Activated CD4-positive, alpha-beta memory T cell treated with anti-CD3 and anti-CD28 coated beads for 36 hours (primary cell): ENCODE measurements at places on chromosomes 11 and 22. TPM values are rescaled to one million over a fixed set of nuclear protein-coding genes. Genes with fewer than 3 reads are reported as not detected.

The KCTD14 gene
- total RNA-seq: not detected

The COMT gene
- 61.7 TPM for total RNA-seq

The POU2AF3 gene
- not detected for total RNA-seq

The OR2D2 gene
- not detected for total RNA-seq

The SLCO2B1 gene
- total RNA-seq: not detected

The SPON1 gene
- total RNA-seq: 0.31 TPM

The SLC22A8 gene
- not detected for total RNA-seq

The GRAMD1B gene
- total RNA-seq: 39.0 TPM

The TRMT2A gene
- total RNA-seq: 70.6 TPM

The ART5 gene
- not detected for total RNA-seq

The HOATZ gene
- total RNA-seq: not detected

The EWSR1 gene
- 302 TPM for total RNA-seq

The KIRREL3 gene
- not detected for total RNA-seq

GRCh38 chr11:131866535-131867400, 496.4 kb downstream of the NTM start:
- no peaks in the 10 kb centered on the region for H3K4me1 ChIP-seq
- DNase-seq: no peak
- no peak overlapping the region for H3K27ac ChIP-seq
- no peaks in the 10 kb centered on the region for H3K27me3 ChIP-seq

GRCh38 chr11:60791153-60791933, 6.2 kb downstream of the MS4A10 start:
- H3K27ac ChIP-seq: no peak overlapping the region
- no peak for DNase-seq
- no peaks in the 10 kb centered on the region for H3K27me3 ChIP-seq
- no peaks in the 10 kb centered on the region for H3K4me1 ChIP-seq
- no peak overlapping the region for H3K4me3 ChIP-seq

DNA sequence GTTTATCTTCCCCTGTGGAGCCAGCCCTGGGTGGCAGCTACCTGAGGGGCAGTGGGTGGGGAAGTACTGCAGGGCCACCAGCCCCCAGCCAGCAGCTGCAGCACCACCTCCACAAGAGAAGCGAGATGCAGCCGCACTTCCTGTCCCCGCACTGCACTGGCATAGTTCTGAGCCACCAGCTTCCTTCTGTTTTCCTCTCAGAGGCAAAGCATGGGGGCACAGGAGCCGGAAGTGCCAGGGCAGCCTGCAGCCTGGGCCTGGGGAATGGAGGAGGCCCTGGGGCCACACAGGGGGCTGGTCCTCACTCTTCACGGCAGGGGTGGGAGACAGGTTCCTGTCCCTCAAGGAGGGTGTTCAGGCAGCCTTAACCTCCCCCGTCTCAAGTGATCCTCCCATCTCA, 11.9 kb upstream of the SH3BP1 start:
- no peak overlapping the region for H3K4me3 ChIP-seq
- H3K36me3 ChIP-seq: peaks cover 13% of the 10 kb centered on the region
- DNase-seq: peak; percentile 68
- no peaks in the 10 kb centered on the region for H3K27me3 ChIP-seq

DNA sequence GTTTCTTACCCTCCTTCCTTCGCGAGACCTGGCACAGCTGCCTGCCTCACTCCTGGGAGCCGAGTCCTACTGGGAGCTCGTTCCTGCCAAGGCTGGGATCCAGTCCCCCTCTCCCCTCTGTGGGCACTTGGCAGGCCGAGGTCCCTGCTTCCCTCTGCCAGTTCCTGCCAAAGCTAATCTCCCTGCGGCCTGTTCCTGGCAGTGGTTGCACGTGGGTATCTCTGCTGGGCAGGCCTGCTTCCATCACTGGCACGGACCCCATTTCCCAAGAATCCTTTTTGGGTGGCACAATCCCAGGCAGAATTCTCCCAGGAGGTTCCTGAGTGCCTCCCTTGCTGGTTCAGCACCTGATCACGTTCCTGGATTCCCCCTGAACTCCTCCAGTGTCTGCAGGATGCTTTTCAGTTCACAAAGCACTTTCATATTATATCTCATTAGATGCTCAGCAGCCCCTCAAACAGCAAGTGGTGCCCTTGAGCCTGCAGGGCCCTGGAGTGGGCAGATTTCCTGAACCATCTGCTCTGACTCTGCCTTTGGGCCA, 96.5 kb downstream of the RRM1 start:
- no peak overlapping the region for H3K27ac ChIP-seq
- peaks cover 3% of the 10 kb centered on the region for H3K27me3 ChIP-seq
- no peak for DNase-seq
- peaks cover 2% of the 10 kb centered on the region for H3K4me1 ChIP-seq

DNA sequence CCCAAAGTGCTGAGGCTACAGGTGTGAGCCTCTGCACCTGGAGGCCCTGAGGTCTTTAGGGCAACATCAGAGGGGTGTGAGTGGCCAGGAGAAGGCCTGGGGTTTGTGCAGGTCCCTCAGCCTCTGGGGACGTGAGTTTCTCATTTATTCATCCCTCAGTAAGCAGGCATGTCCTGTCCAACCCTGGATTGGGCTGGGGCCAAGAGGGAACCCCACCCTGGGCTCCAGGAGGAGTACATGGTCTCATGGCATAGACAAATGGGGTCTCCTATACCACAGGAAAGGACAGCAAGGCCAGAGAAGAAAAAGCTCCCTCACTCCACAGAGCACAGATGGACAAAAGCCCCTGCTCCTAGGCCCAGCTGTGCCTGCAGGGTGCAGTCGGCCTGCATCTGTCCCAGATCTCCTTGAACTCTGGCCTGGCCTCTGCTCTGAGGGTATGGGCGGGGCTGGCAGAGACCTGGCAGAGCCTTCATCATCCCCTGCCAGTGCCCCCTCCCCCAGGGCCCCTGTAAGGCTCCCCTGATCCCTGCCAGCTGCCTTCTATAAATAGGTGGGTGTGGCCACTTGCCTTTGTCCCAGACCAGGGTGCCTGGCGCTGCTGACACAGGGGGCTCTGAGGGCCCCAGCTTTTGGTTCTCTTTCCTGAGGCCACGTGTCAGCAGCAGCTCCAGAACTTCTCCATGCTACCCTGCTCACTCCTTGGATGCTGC, 34.6 kb downstream of the A4GALT start:
- H3K27ac ChIP-seq: no peak overlapping the region

- peaks cover 1% of the 10 kb centered on the region for H3K36me3 ChIP-seq
- H3K4me1 ChIP-seq: peaks cover 25% of the 10 kb centered on the region
- no peak overlapping the region for H3K27ac ChIP-seq
- DNase-seq: peak; percentile 84
These were observed 902 bp downstream of the RASGRP2 start for GRCh38 chr11:64742889-64743590.

DNA sequence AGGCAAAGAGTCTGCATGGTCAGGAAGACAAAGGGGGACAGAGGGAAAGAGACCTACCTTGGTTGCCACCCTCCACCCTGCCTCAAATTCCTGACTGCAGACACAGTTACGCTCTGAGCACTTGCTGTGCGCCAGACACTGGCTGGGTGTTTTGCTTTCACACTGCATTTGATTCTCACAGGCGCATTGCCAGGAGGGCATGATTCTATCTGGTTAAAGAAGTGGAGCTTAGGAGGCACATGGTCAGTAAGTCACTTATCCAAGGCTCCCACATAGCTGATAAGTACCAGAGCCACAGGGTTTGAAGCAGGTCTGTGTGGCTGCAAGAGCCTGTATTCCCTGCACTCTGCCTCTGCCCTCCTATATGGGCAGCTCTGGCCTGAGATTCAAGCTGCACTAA, 103.9 kb downstream of the TIMP3 start:
- H3K27me3 ChIP-seq: no peaks in the 10 kb centered on the region
- no peak overlapping the region for H3K27ac ChIP-seq
- H3K4me1 ChIP-seq: no peaks in the 10 kb centered on the region

- no peaks in the 10 kb centered on the region for H3K4me1 ChIP-seq
- H3K27me3 ChIP-seq: no peaks in the 10 kb centered on the region
- H3K4me3 ChIP-seq: no peak overlapping the region
- no peaks in the 10 kb centered on the region for H3K36me3 ChIP-seq
- peak; percentile 27 for DNase-seq
These were observed 7.1 kb downstream of the ABCG4 start for GRCh38 chr11:119155733-119156492.

DNA sequence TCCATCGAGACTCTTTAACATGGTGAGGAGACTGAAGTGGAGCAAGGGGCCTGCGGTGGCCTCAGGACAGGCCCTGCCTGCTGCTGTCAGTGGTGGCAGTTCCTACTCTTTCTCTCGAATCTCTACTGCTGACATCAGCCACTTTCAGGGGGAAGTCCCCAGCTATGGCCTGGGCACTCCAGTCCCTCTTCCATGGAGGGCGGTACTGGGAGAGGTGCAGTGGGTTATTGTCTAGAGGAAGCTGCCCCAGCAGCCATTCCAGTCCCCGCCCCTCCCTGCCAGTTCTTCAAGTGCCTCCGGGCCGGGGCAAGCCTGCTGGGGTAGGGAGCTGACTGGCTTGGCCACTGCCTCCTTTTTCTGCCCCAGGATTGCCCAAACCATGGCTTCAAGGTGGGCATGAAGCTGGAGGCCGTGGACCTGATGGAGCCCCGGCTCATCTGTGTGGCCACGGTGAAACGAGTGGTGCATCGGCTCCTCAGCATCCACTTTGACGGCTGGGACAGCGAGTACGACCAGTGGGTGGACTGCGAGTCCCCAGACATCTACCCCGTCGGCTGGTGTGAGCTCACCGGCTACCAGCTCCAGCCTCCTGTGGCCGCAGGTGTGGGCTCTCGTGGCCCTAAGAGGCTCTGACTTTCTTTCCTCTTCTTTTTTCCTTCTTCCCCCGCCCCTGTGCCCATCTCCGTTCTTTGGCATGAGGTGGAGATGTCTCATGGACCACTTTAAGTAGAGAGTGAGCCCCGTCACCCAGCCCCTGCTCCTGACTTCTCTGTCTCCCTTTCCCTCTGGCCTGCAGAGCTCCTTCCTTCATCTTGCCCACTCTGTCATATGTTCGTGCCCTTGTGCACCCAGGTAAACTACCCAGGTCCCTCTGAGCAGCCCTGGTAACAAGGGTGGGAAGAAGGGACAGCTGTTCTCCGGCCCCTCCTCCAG, 13.7 kb downstream of the CHADL start:
- peaks cover 23% of the 10 kb centered on the region for H3K36me3 ChIP-seq
- no peak overlapping the region for H3K4me3 ChIP-seq
- H3K27me3 ChIP-seq: no peaks in the 10 kb centered on the region

- no peaks in the 10 kb centered on the region for H3K4me1 ChIP-seq
- H3K4me3 ChIP-seq: no peak overlapping the region
- H3K36me3 ChIP-seq: no peaks in the 10 kb centered on the region
- no peak overlapping the region for H3K27ac ChIP-seq
- peaks cover 10% of the 10 kb centered on the region for H3K27me3 ChIP-seq
- no peak for DNase-seq
These were observed 37.9 kb downstream of the PAK1 start for GRCh38 chr11:77435972-77436371.

DNA sequence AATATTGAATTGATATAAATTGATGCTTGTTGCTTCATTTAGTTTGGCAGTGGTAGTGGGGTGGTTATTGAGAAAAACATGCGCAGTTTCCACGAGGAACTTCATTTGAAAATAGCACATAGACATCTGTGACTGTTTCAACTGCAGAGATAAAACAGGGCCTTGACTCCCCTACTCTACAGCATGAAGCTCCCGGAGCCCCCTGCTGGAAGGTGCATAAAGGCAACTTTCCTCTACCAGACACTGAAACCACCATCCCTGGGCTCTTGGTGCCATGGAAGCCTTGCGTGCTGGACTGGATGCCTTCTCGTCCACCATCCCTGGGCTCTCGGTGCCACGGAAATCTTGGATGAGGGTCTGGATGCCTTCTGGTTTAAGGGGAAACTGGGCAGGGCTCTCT, 195.9 kb downstream of the CSNK2A3 start:
- peak; percentile 59 for DNase-seq
- H3K4me3 ChIP-seq: no peak overlapping the region
- H3K27me3 ChIP-seq: peaks cover 2% of the 10 kb centered on the region
- H3K36me3 ChIP-seq: no peaks in the 10 kb centered on the region
- peaks cover 14% of the 10 kb centered on the region for H3K4me1 ChIP-seq

DNA sequence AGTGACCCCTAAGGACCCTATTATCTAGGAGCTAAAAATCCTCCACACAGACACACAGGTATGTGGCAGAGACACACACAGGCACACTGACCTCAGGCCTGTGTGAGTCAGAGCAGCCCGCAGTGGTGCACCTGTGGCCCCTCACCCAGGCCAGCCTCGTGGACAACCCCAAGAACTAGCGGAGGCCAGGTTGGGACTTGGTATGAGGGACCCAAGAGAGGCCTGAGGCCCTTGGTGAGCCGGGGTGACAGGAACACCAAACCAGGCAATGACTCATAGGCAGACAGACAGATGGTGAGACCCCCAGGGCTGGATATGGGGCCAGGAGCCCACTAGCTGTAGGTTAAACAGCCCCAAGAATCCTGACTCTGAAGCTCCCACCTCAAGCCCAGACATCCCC, 6.0 kb downstream of the CASTOR1 start:
- H3K4me3 ChIP-seq: no peak overlapping the region
- no peak overlapping the region for H3K27ac ChIP-seq
- H3K36me3 ChIP-seq: peaks cover 2% of the 10 kb centered on the region
- H3K27me3 ChIP-seq: no peaks in the 10 kb centered on the region
- DNase-seq: no peak

DNA sequence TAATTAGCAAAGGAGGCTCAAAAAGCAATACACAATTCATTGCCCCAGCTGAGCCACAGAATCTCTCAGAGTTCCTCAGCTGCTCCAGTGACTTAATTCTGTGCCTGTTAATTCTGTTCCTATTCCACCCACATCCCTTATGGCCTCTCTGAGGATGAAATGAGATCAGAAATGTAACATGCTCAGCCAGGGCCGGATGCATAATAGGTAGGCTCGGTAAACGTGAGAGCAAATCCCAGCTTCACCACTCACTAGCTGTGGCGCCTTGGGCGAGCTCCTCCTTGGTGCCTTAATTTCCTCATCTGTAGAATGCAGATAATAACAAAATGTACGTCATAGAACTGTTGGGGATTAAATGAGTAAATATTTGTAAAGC, 42.8 kb upstream of the DKK3 start:
- peaks cover 4% of the 10 kb centered on the region for H3K4me1 ChIP-seq
- H3K36me3 ChIP-seq: no peaks in the 10 kb centered on the region
- H3K27me3 ChIP-seq: no peaks in the 10 kb centered on the region
- no peak overlapping the region for H3K4me3 ChIP-seq
- DNase-seq: no peak
